CD4-positive, alpha-beta T cell treated with Interleukin-17A for 4 hours (primary cell): ENCODE measurements at places on chromosomes 3 and 15.
A peak's percentile ranks its signal among the peaks of the same experiment; 100 is the strongest.

DNA sequence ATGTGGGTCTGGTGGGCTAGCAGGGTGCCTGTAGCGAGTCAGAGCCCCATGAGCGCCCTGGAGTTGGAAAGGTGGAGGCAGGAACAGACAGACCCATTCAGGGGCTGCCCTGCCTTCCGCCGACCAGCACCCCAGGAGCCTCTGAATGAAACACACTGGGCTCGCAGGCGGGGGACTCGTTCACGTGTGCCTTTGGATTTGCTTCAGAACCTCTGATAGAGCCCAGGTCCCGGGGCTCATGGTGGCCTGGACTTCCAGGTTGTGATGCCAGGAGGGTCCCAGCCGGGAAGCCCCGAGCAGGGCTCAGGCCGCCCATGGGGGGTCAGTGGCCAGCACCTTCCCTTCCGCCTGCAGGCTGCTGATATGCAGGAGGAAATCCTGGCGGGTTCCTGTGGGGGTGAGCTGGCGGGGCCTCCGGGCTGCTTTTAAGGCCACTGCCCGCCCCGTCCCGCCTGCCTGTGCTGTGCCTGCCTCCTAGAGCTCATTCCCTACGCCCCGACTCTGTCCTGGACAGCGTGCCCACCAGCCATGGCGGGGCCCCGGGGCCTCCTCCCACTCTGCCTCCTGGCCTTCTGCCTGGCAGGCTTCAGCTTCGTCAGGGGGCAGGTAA lies at the start of gene STAB1:
Gene STAB1 (plus strand): TSS at position 453 of the 610 bp plus-strand sequence. CDS start 76 bp downstream, at position 529.
- no peak for DNase-seq

- no peak for DNase-seq
Observed at GRCh38 chr15:92538115-92538514, 117.5 kb downstream of the FAM174B start.

GRCh38 chr3:112605285-112605684 lies 35.7 kb downstream of the CCDC80 start:
- DNase-seq, result no peak

DNA sequence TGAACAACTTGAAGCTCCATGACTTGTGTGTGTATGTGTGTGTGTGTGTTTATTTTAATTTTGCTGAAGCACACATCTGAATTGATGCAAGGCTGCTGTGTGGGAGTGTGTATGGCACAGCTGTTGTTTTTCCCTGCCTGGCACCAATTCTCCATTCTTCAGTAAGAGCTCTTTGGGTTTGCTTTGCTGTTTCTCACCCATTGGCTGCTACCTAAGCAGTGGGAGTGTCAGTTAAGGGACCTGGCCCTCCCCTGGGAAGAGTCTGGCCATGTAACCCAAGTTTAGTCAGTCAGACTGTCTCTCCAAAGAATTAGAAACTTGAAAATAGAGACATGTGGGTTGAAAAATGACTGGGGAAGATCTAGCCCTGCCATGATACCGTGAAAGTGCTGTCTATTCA lies 126.2 kb upstream of the SYNPR start:
- no peak for DNase-seq

DNA sequence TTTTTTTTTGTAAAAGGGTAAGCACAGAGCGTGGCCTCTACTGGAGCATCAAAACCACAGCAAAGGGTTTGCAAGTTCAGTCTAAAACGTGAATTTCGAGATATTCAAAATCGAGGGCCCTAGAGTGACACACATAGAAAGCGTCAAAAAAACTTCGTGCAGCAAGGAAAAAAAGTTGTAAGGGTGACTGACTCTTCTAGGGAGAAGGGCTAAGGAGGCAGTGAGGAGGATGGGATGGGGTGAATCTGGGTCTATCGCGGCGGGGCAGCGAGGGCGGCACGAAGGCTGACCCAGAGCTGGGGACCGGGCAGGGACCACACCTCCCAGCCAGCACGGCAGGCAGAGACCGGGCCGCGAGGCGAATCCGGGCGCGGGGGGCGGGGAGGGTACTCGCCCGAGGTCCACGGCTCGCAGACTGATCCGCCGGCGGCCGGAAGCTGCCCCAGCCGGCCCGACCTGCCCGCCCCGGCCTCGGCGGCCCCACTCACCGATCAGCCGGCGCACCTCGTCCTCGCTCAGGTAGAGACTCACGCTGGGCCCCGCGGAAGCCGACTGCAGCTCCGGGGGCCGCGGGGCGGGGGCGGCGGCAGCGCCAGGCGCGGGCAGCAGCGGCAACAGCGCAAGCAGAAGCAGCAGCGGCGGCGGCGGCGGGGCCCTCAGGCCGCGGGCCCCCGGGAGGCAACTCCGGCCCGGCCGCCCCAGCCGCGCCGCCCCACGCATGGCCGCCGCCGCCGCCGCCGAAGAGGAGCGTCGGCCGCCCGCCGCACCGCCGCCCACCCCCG lies 533 bp downstream of the RYK start:
- peak; percentile 52 for DNase-seq

- no peak for DNase-seq
Observed at GRCh38 chr3:102593812-102594602, 159.2 kb downstream of the ZPLD1 start.

DNA sequence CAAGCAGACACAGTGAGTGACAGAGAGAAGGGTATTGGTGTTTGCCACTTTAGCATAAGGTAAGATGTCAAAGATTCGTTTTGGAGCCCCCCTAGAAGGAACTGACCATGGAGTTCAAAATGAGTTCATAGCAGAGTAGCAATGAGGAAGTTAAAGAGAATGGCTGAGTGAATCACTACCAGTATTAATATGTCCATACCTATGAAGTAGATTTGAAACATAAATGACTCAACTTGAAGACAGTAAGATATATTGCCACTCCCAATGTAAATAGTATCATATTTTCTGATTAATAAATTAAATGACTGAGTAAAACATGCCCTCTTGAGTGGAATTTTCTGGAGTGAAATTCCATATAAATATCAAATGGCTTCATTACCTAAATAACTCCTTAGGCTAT lies 675.1 kb downstream of the NLGN1 start:
- DNase-seq, result no peak

GRCh38 chr3:154588831-154589230 lies 158.8 kb upstream of the GPR149 start:
- no peak for DNase-seq

- no peak for DNase-seq
Observed at GRCh38 chr15:23073890-23074646, 34.7 kb upstream of the TUBGCP5 start.

DNA sequence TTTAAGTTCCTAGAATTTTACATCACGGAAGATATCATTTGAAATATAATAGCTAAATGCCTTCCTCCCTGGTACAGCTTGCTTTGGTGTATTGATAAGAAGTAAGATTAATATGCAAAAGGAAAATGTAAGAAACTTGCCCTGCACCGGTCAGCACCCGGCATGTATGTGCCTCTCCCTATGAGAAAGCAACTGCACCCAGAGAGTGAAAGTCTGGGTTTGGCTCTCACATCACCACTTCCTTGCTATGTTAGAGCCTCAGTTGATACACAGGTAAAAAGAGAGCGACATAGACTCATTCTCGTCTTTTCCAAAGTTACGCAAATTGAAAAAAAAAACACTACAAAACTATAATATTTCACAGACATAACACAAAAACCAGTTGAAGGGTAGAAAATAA lies 96.7 kb downstream of the FOXP1 start:
- peak; percentile 69 for DNase-seq

- no peak for DNase-seq
Observed at GRCh38 chr3:116749388-116749787, 39.8 kb downstream of the TUSC7 start.

DNA sequence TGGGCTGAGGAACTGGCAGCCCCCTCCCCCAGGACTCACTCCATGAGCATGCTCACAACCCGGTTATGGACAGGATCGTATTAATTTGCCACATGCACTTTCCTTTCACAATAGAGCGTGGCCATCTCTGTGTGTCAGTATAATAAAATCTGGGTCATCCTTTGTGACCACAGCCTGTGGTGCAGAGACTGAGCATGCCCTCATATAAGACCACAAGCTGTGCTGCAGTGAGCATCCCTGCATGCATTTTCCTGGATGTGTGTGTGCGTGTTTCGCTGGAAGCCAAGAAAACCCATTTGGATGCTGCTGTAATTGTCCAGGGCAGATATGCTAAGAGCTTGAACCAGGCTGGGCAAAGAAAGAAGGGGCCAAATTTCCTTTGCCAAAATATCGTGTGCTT lies 39.7 kb downstream of the CYP11A1 start:
- DNase-seq, result no peak

DNA sequence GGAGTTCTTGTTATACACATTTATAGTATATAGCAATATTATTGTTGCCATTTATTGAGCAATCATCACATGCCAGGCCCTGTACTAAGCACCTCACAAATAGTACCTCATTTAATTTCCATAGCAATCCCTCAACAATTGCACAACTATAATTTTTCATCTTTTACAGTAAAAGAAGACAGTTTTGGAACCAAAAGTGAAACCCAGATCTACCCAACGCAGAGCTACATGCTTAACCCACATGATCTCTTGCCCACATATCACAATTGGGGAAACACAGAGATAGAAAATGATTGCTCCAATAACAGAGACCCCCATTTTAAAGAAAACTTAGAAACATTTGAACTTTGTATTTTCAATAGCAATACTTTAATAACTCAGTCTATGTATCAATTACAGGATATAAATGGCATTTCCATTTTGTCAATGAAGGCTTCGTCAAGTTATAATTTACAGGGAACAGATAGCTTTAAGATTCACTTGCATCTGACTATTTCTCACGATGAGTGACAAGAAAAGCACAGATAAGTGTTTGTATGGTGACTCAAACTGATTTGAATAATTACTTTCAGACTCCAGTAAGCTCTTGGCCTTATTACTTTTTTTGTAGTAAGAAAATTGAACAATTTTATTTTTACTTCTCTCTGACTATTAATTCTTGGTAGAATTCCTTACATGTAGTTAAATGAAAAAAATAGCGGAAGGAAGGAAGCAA lies 38.7 kb upstream of the CCDC50 start:
- no peak for DNase-seq
